ENCODE measurements at places on chromosomes 12 and 14.

- no peak for DNase-seq
Observed at GRCh38 chr12:105761075-105761474, 377.7 kb downstream of the NUAK1 start.

DNA sequence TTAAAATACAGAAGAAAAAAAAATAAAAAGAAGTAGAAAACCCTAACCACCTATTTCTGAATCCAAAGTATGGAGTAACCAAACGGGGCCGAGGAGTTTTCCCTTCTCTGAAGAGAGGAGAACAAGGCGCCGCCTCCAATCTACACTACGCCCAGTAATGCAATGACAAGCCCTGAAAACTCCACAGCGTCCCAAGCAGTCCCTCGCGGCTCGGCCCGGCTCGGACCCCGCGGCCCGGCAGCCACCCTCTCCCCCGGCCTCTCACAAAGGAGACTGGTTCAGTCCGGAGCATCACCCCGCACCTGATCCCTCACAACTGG is 371 bp downstream of the CHD8 start:
- DNase-seq = no peak

DNA sequence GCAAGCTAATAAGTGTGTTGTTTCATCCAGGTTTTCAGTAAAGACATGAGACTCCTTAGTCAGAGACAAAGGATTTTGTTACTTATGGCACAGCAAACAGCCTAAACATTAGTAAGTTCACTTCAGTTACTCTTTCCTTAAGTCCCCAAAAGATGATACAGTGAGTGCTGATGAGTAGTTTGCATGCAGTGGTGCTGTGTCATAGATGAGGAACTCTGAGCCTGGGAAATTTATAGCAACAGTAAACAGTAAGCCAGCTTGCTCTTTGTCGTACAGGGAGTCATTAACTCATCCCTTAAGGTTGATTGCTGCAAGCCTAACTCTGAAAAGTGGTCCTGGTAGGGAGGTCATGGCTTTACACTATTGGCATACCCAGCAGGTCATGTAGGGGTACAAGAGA is 208.6 kb upstream of the OR4E1 start:
- no peak for DNase-seq

DNA sequence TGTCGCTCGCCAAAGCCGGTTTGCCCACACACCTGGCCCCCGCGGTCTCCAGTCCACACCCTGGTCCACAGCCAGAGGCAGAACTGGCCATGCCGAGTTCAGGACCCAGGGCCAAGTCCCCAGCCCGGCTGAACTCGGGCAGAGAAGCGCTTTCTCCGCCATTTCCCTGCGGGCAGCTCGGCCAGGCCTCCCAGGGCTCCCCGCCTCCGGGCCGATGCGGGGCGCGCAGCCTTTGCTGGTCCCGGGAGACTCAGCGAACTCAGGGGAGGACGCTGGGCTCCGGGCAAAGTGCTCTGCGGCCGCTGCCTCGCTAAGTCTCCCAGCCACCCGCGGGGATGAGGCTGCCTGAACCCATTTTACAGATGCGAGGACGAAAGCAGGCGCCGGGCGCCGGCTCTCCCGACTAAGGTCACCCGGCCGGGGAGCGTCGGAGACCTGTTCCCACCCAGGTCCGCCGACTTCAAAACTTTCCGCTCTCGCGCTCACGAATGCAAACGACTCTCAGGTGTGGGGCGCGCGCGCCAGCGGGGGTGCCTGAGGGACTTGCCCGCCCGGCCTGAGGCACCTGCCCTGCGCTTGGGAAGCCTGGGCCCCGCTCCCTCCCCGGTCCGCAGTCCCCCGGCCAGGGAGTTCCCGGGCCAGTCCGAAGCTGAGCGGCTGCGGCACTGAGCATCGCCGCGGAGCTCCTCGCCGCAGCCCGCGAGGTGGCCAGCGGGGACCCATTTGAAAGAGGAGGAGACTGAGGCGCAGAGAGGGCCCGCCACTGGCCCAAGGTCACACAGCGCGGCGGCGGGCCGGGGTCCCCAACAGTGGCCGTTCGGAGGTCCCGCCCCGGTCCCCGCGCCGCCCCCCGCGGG is 627 bp downstream of the TESC start:
- peak; percentile 66 for DNase-seq

DNA sequence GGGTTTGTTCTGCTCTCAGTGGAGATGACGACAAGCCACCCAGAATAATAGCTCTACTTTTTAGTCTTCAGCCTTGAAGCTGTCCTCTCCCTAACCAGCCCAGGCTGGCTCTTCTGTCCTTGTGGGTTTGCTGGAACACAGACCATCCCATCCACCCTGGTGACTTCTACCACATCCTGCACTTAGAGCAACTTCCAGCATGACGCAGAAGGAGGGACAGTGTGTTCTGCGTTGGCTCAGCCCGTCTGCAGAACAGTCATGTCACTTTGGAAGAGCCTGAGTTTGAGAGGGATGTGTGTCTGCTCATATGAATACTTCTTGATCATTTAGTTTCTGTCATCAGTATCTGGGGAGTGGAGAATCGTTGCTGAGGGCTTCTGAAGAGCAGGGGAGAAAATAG is 198.0 kb downstream of the CACNA1C start:
- no peak for DNase-seq

DNA sequence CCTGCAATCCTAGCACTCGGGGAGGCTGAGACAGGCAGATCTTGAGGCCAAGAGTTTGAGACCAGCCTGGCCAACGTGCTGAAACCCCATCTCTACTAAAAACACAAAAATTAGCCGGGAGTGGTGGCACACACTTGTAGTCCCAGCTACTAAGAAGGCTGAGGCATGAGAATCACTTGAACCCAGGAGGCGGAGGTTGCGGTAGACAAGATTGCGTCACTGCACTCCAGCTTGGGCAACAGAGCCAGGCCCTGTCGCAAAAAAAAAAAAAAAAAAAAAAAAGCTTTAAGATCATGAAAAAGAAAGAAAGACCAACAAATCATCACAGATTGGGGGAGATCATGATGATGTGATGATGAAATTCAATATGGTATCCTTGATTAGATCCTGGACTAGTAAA is 30.6 kb downstream of the WDR89 start:
- no peak for DNase-seq

- DNase-seq = no peak
Observed at GRCh38 chr14:99035712-99036610, 236.0 kb downstream of the BCL11B start.

DNA sequence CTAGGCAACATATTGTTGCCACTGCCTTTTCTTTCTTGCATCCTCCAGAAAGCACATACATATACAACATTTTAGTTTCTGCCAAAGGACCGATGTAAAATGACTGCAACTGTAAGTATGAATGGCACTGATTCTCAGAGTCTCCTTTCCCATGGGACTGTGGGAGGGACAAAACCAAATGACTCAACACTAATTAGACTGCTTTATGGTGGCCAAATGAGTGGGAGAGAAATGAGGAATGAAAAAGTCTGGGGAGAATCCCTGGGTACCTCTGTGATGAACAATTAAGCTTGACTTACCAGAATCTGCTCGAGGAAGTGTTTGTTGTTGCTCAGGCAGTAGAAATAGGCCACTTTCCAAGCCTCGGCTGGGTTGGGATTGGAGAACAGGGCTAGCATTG is 10.1 kb downstream of the ZFYVE26 start:
- no peak for DNase-seq

DNA sequence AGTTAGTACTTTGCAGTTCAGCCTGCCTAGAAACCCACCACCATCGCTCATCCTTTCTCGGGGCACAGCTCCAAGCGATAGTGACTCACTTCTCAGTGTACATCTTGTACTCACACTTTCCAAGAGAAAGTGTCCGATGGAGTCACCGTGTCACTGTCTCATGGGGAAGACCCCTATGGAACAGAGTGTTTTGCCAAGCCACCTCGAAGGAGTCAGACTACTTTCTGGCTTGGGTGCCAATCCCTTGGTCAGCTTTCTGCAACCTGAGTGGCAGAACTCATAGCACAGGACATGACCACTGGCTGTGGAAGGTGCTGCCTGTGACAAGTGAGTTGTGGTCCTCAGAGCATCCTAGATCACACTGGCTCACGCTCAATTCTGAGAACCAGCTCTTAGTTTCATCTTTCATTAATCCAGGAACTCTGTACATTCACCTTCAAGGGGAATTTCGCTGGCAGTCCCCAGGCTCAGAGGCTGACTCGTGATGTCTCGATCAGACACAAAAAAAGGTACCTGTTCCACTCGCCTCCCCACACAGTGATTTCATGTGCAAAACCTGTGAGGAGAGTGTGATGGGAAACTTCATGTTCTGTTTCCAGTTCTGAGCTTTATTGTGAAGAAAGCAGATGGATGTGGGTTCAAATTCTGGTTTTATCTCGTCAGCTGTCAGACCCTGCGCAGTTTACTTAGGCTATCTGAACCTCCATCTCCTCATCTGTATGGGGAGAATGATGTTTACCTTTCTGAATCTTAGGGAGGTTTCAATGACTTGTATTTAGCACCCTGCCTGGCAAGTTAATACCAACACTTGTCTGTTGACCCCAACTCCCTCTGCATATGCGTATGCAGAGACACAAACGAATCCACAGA is 127.3 kb upstream of the CCND2 start:
- DNase-seq = no peak

DNA sequence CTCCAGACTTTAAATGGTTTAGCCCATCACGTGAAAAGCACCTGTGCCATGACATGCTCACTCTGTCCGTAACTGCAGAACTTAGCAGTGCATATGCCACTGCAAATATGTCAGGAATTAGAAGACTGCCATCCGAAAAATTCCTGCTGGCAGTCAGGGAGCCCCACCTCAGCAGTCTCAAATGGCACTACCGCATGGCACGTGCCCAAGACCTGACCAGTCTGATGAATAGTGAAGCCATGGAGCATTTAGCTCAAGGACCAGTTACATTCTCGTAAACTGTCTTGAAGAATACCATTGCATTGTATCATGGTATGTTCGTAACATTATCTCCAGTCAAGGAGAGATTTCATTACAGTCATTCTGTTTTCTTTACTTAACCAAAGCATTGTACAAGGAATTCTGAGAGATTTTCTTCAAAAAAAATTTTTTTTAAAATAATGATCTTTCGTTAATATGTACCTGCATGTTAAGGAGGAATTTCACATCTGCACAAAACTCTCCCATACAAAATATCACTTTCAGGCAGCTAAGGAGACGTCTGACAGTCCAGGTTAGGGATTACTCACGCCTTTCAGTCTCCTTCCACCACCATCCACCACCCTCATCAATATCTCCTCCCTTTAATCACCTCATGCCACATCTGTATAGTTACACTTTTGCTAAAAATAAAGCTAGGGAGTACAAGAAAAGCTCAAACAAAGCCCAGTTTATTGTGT is 138.5 kb downstream of the ANO2 start:
- no peak for DNase-seq

GRCh38 chr12:107094183-107094448 is 767 bp upstream of the CRY1 start:
- DNase-seq = no peak

DNA sequence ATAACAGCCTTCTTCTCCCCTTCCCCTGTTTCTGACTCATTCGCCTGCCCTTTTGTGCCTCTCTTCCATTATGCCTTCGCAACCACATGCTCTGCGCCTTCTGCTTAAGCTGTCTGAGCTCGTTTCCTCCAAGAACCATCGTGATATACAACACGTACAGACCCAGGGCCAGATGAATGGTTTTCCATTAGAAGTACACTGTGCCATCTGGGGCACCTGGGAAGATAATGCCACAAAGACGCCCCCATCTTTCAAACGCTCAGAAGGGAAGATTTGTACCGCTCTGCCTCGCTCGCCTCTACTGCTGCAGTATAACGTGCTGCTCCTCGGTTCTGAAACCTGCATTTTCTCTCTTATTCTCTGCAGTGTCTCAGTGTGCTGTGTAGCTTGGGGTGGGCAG is 470.9 kb upstream of the STXBP6 start:
- no peak for DNase-seq

DNA sequence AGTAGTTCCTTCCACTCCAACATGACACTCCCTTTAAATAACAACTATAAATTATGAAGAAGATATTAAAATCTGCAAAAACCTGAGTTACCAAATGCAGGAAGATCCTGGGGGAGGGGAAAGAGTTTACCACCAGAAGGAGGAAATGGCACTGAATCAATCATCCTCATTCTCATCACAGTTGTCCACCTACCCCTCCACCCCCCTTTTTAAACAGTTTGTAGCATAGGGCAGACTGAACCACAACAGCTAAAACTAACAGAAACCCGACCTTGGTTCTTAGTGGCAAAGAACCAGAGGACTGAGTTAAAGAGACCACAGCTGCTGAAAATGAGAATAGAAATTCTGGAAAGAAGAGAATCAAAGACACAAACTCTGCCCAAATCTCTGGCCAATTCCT is 189.5 kb downstream of the MED13L start:
- no peak for DNase-seq

DNA sequence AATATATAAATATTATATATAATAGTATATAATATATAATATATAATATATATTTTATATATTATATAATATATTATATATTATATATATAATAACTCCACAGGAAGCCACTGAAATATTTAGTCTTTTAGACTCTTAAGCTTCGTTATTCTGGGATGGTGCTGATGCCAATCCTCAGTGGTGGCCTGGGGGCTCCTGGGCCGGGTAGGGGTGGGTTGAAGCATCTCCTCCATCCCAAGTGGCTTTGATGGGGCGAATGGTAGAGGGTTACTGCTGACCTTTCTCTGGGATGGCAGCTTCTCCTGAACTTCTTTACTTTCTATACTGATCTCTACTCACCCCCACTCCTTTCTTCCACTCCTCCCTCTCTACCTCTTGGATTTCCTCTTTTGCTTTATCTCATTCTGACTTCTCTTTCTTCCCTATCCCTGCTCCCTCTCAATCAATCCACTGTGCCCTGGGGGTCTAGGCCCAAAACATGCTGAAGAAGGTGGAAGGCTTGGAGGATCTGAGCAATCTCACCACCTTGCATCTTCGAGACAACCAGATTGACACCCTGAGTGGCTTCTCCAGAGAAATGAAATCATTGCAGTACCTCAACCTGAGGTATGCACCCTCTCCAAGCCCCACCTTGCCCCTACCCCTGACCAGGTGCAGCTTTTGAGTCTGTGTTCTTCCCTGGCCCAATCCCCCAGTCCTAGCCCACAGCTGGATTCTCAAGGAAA is 4.8 kb upstream of the ENO2 start:
- DNase-seq = no peak

- no peak for DNase-seq
Observed at GRCh38 chr14:34257505-34257904, 204.5 kb downstream of the SPTSSA start.

DNA sequence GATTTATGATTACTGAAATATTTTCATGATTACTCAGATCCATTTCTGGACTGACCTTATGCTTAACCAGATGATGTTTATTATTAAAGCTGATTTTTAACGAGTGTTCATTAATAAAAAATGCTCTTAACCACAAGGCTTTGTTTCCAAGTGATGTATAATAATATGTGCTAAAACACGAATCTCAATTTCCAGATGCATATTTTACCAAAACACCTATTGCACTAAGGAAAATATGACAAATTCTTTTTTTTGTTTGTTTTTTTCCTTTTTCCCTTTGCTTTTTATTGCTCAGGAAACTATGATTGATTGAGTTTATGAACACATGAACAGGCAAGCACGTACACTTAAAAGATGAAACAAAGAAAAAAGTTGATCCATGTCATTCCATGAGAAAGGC is 16.9 kb upstream of the DUSP6 start:
- no peak for DNase-seq

Data from T-helper 2 cell (primary cell).